ENCODE measurements at places on chromosomes 5 and 9. TPM values are rescaled to one million over a fixed set of nuclear protein-coding genes. Genes with fewer than 3 reads are reported as not detected.

RGS7BP gene
- total RNA-seq: under 0.01 TPM

F2RL1 gene
- 5.3 TPM for total RNA-seq

PLAC8L1 gene
- not detected for total RNA-seq

FREM1 gene
- 0.72 TPM for total RNA-seq

EQTN gene
- not detected for total RNA-seq

PLPP1 gene
- 69.8 TPM for total RNA-seq

C1QTNF2 gene
- not detected for total RNA-seq

IRGM gene
- total RNA-seq: not detected

HTR4 gene
- not detected for total RNA-seq

SPATA31C1 gene
- total RNA-seq: not detected

PHF24 gene
- not detected for total RNA-seq

PCDHGA3 gene
- 2.9 TPM for total RNA-seq

PDCD1LG2 gene
- 4.7 TPM for total RNA-seq

SCAMP1 gene
- 70.2 TPM for total RNA-seq

KCNMB1 gene
- total RNA-seq: under 0.01 TPM

OR1J2 gene
- 0.29 TPM for total RNA-seq

ADAMTS12 gene
- total RNA-seq: 8.3 TPM

FRMD3 gene
- 0.36 TPM for total RNA-seq

SLC22A4 gene
- total RNA-seq: 3.8 TPM

GKAP1 gene
- 1.5 TPM for total RNA-seq

CNTNAP3 gene
- 1.4 TPM for total RNA-seq

UQCRQ gene
- 76.0 TPM for total RNA-seq
